ENCODE measurements at places on chromosomes 4 and X.

DNA sequence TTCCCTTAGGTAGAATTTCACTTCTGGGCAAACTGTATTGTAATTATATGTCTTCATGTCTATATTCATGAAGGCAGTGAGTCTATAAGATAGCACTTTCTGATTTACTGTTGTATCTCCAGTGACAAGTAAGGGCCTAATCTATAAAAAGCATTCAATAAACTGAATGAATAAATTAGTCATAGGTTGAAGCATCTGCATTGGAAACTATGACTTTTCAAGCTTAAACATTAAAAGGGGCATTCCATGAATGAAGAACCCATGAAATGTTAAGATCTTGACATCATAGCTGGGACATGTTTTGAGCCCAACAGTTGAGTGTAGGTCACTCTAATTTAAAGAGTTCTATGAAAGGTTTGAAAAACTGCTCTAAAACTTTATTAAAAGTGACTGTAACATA, 159.3 kb upstream of the LCORL start:
- DNase-seq = no peak

DNA sequence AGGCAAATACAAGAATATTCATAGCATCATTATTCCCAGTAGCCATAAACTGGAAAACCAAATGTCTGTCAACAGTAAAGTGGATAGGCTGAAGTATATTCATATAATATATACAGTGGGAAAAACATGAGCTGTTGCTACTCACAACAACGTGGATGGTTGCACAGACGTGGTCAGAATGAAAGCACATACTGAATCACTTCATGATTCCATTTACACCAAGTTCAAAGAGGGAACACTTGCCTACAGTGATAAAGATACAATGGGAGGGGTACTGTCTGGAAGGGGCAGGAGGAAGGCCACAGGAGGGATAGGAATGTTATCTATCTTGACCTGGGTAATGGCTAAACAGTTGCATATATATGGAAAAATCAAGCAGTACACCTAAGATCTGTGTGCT, 25.3 kb downstream of the APBB2 start:
- no peak for DNase-seq

DNA sequence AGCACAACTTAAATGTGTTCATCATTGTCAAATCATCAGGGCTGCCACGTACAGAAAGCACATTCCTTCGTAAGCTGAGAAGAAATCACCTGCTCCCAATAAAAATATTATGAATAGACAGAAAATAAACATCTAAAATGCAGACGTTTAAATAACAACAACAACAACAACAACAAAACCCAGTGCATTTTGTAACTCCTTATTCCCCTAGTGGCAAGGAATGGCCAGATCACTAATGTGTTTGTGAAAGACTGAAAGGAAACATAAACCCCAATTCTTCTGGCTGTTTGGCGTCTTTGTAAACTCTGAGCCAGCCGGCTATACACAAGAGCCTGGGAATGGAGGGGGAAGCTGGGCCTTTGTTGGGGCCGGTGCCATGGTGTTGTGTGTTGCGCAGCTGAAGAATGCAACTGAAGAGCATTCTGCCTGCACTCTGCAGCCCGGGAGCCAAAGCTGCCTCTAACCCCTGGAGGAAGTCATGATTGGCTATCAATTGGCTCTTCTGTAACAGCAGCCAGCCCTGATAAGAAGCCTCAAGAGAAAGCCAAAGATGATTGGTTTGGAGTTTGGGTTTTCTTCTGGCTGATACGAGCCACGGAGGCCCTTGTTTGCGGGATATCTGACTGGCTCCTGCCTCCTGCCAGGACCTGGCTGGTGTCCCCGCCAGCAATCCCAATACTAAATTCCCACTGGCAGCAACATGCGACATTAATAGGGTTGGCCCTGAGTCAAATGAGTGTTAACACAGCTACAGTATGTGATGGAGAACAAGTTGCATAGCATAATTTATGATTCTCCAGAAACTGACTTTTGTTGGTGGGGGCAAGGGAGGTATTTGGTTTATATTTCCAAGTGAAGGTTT, 89.7 kb upstream of the TFDP3 start:
- DNase-seq = no peak

DNA sequence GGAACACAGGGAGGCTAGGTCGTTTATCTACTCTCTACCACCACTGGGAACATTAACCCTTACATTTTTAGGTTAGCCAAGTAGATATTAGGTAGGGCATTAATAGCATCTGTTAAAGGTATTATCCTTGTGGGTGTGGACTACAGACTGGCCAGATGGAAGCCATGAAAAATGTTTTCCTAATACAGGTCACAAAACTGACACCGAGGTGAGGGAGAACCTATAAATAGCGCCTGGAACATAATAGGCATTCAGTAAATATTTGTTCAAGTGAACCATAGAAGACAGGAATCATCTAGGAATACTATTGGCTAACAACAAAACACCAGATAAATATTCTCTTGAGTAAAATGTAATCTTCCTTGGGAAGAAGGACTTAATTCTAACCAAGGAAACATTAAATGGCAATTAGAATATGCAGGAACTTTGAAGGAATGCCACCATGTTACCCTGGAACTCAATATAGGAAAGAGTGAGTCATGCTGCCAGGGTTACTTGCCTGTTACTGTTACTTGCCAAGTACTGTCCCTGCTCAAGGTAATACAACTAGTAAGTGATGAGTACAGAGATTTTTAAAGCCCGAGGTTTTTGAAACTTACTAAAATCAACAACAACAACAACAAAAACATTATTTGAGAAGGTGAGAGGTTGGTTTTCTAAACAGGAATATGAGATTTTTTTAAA, 79.0 kb downstream of the SOX3 start:
- no peak for DNase-seq

- no peak for DNase-seq
Measured at GRCh38 chr4:67861513-67861912, 22.3 kb downstream of the TMPRSS11D start.

DNA sequence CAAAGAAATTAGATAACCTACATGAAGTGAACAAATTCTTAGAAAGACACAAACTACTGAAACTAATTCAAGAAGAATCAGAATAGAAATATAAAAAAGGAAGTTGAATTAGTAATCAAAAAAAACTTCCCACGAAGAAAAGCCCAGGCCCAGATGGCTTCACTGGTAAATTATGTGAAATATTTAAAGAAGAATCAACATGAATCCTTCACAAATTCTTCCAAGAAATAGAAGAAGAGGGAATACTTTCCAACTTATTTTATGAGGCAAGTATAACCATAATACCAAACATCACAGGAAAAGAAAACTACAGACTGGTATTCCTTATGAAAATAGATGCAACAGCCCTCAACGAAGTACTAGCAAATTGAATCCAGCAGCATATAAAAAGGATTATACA, 30.7 kb downstream of the MOSPD2 start:
- DNase-seq = no peak

DNA sequence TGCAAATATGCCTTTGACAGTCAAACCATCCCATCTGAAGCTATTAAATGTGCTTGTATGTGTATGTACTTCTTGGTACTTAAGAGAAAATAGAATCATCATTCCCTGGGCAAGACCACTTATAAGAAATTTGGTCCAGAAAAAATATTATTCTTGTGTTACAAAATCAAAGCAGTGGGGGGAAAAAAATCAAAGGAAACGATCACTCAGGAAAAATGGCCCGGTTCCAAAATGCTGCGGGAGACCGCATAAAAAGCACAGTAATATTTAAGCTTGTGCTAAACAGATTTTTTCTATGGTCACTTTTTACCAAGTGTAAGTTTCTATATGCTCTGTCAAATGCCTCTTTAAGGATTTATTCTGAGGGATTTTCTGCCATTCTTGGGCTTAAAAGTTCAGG, 36.1 kb downstream of the RAI2 start:
- no peak for DNase-seq

DNA sequence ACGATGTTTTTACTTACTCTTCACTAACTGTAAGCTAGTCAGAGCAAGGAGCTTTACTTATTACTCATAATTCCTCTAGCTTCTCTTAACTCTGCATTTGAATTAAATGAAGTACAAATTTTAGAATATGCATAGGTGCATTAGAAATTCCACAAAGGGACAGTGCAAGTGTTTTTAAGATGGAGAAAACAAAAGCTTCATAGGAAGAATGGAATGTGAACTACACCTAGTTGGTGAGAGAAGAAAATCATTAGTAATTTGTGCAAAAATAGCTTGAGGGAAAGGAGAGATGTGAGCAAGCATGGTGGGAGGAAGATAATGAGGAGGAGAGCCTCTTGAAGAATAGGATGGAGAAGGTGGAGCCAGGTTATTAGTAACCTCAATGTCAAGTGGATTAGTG, 77.5 kb upstream of the SMARCA5 start:
- no peak for DNase-seq

- DNase-seq = no peak
Measured at GRCh38 chr4:122453384-122453995, 3.0 kb downstream of the IL2 start.

DNA sequence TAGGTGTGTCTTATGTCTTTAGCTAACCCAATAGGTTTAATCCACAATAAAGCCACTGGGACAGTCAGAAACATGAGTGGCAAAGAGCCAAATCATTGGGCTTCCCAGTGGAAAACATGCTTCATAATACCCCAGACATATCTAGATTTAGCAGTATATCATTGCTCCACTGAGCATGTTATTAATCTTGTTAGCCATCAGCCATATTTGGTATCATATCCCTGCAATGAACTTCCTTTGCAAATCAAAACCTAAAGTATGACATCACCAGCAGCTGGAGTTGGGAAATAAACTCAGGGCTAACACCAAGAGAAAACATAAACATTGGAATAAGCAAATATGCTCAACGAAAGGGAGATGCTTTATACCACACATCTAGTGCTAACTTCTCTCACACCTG, 280.8 kb upstream of the NOCT start:
- peak; percentile 90 for DNase-seq

GRCh38 chr4:128225148-128225547, 62.5 kb downstream of the PGRMC2 start:
- no peak for DNase-seq
